ENCODE measurements at places on chromosomes 4 and X.

DNA sequence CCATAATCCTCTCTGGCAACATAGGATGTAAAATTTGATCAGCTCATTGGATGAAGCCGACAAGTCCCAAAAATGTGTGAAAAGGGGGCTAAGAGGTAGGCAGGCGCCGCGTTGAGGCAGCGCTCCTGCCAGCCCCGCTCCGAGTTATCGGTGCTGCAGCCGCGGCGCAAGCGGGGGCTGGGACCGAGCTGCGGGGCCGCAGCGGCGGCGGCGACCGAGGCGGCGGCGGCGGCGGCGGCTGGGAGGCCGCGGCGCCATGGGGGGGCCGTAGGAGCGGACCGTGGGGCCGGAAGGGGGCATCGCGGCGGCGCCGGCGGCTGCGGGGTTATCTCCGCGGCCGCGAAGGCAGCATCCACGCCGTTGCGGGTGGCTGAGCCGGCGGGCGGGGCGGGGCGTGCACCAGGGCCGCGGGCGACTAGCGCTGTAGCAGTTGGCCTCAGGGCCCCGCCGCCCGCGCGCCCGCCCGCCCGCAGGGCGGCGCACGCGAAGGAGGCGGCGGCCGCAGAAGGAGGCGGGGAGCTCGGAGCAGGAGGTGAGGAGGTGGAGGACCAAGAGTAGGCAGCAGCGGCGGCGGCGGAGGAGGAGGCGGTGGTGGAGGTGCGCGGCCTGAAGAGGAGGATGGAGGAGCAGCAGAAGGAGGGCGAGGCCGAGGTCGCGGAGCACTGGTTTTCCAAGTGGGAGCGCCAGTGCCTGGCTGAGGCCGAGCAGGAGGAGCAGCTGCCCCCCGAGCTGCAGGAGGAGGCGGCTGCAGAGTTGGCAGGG is 126.0 kb upstream of the CXorf66 start:
- peak; percentile 15 for DNase-seq

DNA sequence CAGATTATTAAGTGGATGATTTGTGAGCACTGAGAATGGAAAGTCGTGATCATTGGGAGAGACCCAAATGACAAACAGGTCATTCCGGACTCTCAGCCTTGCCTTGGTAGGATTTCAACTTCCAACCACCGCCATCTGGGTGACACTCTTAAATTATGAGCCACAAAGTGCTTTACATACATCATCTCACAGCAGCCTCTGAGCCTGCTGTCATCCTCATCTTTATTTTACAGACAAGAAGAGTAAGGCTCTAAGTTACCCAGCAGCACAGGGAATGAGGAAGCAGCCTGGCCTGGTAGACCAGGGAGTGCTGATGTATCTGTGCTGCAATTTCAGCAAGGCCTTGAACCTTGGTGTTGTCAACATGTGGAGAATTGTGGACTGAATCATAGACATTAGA is 105.8 kb upstream of the TRIM2 start:
- no peak for DNase-seq

DNA sequence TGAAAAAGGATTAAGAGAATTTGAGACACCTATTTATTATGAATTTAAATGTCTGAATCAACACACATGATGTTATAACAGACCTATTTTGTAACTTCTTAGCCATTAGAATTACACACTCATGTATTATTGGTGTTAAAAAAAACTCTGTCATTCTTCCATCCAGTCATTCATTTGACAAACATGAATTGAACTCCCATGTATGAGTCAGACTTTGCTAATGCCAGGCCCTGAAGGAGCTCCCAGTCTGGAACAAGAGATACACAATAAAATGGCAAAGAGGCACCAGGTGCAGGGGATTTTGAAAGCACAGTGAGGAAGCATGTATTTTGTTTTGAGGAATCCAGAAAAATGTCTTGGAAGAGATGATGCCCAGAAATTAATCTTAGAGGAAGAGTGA is 87.7 kb upstream of the EFHC2 start:
- no peak for DNase-seq

GRCh38 chrX:2650865-2651264 is 40.2 kb upstream of the CD99 start:
- no peak for DNase-seq

- no peak for DNase-seq
Observed at GRCh38 chr4:164215113-164215741, 538.7 kb upstream of the SMIM31 start.

DNA sequence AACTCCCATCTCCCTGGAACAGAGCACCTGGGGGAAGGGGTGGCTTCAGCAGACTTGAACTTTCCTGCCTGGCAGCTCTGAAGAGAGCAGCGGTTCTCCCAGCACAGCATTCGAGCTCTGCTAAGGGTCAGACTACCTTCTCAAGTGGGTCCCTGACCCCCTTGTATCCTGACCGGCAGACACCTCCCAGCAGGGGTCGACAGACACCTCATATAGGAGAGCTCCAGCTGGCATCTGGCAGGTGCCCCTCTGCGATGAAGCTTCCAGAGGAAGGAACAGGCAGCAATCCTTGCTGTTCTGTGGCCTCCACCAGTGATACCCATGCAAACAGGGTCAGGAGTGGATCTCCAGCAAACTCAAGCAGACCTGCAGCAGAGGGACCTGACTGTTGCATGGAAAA is 244.1 kb upstream of the RASGEF1B start:
- no peak for DNase-seq

DNA sequence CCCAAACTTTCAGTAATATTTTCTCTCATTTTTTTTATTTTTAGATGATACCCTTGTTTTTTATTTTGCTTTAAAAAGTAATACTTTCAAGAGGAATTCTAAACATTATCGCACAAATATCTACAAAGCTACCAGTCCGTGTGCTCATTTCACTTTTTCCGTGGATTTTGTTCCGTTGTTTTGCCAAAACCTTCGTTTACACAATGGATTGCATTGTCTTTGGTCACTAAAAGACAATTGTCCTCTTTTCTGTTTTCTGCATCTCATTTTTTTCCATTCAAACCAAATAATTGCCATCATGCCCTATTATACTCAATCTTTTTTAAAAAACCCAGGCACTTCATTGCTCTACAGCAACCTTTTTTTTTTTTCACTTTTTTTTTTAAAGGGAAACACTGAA is 214.9 kb downstream of the CXXC4 start:
- no peak for DNase-seq

GRCh38 chr4:140212646-140213045 is 58.7 kb upstream of the MAML3 start:
- no peak for DNase-seq

DNA sequence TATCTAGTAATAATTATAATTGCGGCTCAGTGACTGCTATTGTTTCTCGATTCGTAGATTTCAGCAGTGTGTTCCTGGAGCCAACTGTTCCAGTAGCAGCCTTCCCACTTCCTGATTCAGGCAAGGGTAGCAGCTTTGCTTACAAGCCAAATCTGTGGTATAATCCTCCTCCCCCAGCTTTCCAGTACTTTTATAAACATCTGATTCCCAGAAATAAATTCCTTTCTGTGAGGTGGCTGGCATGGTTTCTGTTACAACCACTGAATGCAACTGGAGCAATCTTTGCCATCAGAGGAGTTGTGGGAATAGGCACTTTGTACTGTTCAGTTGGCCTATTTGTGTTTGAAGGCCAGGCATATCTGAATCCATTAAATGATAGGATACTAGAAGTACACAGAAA is 80.0 kb downstream of the GLRA3 start:
- DNase-seq, result no peak

DNA sequence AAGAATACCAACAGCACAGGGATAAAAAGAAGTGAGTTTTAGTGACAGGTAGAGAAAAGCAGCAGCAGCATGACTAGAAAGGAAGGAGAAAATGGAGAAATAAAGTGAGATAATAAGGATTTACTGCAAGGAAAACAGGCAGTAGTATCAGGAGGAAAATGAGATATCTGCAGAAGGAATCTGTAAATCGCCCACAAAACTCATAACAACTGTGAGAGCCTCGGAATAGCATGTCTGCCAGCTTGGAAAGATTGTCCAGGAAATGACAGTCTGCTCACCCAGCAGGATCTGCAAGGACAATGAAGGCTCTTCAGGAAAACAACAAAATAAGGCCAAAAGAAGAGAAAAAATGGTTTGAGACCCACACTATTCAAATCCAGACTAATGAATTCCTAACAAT is 47.4 kb downstream of the CXXC4 start:
- DNase-seq, result no peak

DNA sequence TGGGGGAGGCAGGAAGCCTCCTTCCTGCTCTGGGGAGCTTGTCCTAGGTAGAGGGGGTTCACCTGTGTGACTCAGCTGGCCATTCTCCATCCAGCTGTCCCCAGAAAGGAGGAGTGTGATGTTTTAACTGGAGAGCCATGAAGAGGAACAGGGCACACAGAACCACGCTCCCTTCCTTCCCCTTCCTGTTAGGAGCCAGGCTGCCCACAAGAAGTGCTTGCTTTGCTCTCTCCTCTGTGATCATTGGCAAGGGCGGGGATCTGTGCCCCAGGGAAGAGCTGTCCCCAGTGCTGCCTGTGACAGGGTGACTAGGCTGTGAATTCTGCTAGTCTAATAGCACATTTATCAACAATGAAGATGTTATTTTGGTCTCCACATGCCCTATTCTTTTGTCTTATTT is 169.6 kb upstream of the GATB start:
- DNase-seq, result no peak

- DNase-seq, result no peak
Observed at GRCh38 chr4:10334506-10335028, 122.7 kb downstream of the ZNF518B start.

DNA sequence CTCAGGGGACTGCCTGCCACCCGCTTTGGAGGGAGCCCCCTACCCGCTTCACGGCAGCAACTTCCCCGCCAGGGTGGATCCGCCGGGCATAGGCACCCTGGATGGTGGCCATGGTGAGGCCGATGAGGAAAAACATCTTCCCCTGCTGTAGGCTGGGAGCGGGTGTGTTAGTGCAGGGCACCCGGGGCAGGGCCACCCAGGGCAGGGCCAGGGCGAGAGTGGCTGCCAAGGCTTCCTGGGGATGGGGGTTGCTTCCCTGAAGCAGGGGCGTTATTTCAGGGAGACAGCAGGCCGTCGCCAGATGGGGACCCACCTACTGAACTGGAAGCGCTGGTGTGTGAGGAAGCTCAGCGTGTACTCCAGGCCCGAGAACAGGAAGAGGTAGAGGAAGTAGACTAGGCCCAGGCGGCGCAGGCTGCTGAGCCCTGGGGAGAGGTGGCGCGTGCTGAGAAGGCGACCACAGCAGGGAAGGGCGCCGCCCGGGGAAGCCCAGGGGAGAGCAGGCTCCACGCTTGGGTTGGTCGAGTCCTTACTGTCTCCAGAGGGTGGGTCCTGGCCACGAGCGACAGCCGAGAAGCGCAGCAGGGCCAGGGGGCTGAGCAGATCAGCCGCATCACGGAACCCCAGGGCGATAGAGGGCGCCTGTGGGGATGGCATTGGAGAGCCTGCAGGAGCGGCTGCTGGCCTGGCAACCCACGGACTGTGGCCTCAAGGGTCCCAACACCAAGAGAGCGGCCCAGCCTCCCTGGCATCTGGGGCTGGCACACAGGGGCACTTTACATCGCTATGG is 31.5 kb downstream of the NOP14 start:
- DNase-seq, result no peak

- DNase-seq, result no peak
Observed at GRCh38 chr4:3671571-3672464, 94.4 kb upstream of the ADRA2C start.

DNA sequence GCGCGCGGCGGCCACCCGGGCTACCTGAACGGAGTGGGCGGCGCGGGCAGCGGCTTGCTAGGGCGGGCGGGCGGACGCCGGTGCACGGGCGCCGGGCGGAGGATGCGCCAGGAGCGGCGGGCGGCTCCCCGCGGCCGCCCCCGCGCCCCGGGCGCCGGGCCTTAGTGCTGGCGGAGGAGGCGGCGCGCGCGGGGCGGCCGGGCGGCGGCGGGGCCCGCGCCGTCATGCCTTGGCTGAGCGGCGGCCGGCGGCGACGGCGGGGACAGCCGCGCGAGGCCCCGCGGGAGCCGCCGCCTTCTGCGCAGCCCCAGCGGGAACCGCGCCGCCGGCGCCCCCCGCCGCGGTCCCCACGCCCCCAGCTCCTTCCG is 48.2 kb downstream of the CLDN34 start:
- DNase-seq, result no peak

DNA sequence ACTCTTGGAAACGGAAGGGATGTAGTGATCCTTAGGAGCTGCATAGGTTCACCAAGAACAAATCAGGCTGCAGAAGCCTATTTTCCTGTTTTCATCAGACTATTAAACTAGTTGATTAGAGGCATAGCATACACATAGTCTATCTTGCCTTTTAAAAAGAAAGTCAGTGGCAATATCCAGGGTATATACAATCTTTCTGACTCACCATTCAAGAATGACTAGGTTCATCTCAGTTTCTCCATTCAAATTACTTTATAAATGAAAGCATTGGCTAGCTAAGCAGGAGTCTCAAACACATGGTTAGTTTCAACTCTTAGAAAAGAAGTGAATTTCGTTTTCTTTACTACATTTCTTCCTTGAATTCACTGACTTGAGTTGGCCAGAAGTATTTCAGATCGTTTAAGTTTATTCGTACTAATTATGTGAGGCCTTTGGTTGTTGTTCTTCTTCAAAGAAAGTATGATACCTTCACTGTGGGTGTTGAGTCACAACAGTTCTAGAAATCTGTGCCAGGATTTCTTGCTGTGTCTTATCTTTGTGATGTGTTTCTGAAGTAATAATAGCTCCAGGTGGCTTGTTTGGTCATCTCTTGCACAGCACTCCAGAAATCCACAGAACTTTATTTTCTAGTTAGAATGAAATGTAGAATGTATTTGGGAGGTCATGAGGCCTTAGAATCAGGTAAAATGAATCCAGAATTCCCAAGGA is 88.2 kb downstream of the AWAT2 start:
- no peak for DNase-seq

DNA sequence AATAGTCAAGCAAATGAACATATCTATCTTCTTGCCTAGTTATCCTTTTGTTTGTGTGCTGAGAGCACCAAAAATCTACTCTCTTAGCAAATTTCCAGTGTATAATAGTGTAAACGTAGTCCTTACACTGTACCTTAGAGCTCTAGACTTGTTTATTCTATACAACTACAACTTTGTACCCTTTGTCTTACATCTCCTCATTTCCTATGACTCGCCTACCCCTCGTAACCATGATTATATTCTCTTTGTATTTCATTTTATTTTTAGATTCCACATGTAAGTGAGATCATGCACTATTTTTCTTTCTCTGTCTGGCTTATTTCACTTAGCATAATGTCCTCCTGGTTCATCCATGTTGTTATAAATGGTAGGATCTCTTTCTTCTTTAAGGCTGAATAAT is 37.6 kb downstream of the MAGEB5 start:
- DNase-seq, result no peak

- DNase-seq, result no peak
Observed at GRCh38 chr4:138835832-138836533, 179.6 kb upstream of the NOCT start.
